Pons (tissue), 1 donor: ENCODE measurements at places on chromosomes 3 and 15.

GRCh38 chr3:172649987-172650386 lies 60.9 kb downstream of the NCEH1 start:
- no peak for DNase-seq

DNA sequence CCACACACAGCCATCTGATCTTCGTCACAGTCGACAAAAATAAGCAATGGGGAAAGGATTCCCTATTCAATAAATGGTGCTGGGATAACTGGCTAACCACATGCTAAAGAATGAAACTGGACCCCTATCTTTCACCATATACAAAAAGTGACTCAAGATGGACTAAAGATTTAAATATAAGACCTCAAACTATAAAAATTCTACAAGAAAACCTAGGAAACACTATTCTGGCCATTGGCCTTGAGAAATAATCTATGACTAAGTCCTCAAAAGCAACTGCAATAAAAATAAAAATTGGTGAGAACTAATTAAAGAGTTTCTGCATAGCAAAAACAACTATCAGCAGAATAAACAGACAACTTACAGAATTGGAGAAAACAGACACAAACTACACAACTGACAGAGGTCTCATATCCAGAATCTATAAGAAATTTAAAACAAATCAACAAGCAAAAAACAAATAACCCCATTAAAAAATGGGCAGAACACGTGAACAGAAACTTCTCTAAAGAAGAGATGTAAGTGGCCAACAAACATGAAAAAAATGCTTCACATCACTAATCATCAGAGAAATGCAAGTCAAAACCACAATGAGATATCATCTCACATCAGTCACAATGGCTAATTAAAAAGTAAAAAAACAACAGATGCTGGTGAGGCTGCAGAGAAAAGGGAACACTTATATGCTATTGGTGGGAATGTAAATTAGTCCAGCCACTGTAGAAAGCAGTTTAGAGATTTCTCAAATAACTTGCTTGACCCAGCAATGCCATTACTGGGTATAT lies 104.0 kb downstream of the NR1I2 start:
- no peak for DNase-seq

- DNase-seq, result no peak
These were observed 230.9 kb upstream of the FEZF2 start for GRCh38 chr3:62604298-62604697.

DNA sequence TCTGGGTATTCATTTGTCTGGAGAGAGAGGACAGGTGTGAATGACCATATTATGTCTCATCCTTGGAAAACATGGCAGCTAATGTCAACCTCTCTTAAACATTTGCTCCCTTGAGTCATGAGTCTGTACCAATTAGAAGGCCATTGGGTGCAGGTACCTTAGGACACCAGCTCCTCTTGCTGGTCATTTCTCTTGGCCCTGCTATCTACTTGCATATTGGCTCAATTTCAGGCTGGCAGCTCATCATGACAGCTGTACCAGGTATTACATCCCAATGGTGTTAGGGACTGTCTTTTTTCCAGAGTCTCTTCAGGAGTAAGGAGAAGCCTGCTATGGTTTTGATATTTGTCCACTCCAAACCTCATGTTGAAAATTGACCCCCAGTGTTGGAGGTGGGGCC lies 92.2 kb upstream of the ANKRD28 start:
- DNase-seq, result no peak

- no peak for DNase-seq
These were observed 20.9 kb downstream of the SNRK start for GRCh38 chr3:43307226-43307625.

DNA sequence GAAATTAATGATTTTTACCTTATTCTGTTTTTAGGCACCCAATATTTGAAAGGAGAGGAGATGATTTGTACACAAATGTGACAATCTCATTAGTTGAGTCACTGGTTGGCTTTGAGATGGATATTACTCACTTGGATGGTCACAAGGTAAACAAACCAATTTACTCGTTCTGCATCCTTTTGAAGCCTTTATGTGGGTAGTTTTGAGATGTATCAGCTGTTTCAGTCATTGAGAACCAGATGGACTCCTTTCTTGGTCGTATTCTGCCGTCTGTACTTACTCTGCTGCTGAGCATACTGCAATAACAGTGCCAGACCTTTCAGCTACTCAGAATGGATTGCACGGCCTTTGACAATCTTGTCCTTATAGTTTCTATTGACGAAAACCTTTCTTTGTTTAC lies 13.3 kb downstream of the DNAJB11 start:
- DNase-seq, result no peak

- DNase-seq, result no peak
These were observed 238.7 kb downstream of the ISL2 start for GRCh38 chr15:76575274-76575673.

GRCh38 chr15:45869034-45869668 lies 234.3 kb downstream of the SQOR start:
- no peak for DNase-seq

- no peak for DNase-seq
These were observed 2.6 kb downstream of the CYP19A1 start for GRCh38 chr15:51335538-51336410.

DNA sequence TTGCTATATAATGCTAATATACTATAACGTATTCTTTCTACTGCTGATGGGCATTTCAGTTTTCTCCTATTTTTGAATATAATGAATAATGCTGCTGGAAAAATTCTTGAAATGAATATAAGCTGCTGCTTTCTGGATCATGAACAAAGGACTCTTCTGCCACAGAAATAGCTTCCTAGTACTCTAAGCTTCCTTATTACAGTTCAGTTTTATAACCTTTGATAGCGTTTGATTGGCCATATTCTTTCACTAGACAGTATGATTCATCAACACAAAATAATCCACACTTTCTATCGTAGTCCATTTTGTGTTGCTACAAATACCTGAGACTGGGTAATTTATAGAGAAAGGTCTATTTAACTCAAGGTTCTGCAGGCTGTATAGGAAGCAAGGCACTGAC lies 16.4 kb upstream of the UBE3A start:
- no peak for DNase-seq

DNA sequence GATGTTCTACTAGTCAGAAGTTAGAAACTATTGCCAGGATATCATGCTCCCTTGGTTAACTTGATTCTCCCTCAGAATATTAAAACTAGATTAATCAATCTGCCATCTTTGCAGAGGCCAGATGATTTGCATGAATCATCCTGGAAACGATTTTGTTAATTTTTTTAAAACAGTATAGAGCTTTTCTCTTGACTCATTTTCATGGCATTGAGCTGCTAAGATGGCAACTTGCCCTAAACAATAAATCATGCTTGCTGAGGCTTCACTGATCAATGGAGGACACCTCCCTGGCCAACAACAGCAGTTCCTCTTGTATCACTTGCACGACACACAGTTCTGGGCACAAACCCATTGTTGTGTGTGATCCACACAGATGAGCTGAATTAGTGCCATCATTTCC lies 109.1 kb downstream of the COL6A6 start:
- DNase-seq, result no peak

DNA sequence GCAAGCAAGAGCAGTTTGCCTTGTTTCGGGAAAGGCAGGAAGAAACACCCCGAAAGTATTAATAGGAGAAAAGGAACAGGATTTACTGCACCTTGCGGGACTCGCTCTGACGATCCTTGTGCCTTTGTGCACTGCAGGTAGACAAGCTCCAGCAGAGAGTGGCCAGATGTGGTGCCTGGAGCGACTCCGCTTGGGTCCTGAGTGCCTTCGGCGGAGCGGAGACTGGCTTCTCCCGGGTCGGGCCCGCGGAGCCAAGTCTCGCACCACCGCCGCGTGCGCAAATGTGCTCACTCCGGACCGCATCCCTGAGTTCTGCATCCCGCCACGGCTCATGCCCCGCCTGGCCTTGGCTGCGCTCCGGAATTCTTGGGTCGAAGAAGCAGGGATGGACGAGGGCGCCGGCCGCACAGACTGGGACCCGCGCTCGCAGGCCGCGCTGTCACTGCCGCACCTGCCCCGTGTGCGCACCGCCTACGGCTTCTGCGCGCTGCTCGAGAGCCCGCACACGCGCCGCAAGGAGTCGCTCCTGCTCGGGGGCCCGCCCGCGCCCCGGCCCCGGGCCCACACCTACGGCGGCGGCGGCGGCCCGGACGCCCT lies 769 bp downstream of the C2CD4A start:
- DNase-seq, result no peak
